Cerebellar nuclear complex (tissue), 1 donor: ENCODE measurements at places on chromosomes 12 and 14.

GRCh38 chr12:96343347-96343954, 56.8 kb downstream of the CDK17 start:
- DNase-seq: no peak

DNA sequence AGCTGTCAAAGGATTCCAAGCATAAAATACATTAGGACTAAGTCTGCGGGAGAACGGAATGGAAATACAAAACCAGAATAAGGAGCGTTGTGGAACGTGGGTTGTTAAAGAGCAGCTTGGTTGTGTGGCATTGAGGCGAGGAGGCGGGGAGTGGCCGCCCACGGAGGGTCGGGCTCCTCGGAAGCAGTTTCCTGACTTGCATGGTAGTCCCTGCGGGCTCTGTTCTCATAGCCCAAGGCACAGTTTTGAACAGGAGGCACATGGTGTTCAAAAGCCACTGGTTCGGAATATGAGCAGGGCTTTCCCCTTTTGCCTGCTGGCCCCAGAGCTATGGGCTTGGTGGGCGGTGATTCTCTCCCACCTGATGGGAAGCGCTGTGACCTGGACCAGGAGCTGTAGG, 12.2 kb downstream of the DDX51 start:
- no peak for DNase-seq

GRCh38 chr14:25049568-25050268, at the start of gene STXBP6:
TSS of gene STXBP6 (minus strand) at chr14:25050147. CDS start at chr14:24974818, 75,329 bp downstream.
- no peak for DNase-seq

DNA sequence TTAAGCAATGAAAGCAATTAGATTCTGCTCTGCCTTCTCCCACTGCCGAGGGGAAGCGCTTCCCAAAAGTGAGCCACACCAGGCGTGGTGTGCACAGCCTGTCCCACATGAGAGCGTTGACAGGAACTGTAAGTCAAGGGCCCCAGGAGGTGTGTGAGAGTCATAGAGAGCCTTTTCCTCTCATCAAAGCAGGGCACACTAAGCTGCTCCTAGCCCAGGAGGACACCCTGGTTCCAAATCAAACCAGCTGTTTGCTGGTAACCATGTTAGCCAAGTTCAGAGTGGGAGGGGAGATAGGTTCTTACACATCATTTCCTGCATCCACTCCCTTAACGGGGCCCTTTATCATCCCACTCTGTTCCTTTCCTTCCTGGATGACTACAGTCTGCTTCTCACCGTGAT, 98.3 kb downstream of the SPTSSA start:
- no peak for DNase-seq

DNA sequence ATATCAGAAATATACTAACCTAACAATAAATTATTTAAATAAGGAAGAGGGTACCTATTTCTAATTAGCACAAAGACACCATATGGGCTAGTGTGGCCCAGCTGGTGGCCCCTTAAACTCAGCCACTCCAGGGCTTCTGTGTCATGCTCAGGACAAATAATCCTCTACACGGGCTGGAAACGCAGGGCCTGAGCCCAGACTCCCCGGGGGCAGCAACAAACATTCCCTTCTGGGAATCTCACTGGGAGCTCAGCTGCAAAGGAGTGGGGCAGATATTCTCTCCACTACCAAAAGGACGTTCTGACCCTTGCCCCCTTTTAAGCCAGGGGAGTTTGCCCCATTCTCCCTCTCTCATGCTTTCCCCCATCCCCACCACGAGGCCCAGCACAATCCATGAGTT, 43.7 kb upstream of the ELK3 start:
- no peak for DNase-seq

DNA sequence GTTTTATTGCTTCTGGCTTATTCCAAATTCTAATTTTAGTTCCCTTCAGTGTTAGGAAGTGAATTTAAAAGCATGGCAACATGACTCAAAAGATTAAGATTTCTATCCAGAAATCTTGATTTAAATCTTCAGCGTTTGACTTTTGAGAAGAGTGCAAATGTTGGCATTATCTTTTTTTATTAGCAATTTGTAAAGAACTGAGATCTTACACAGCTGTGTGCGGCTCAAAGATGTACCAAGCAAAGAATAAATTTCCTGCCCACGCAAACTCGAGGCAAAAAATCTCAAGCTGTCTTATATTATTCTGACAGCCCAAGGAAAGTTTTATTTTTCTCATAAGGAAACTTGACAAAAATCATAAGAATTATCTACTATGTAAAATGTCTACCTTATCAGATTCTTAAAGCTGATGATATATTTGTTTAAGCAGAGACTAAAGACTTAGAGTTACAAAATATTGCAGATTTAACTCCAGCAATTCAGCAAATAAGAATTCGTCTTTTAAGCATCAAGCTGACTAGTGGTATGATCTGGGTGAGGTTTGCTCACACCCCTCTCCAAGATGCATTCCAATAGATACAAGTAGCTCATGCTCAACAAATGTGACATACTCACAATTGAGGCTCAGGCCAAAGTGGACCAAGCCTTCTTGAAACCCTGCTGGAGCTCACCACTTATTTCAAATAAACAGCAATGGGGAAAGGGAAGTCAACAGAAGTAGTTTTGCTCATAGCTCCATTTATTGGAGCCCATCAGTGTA, 47.4 kb upstream of the POC1B start:
- DNase-seq: no peak

- DNase-seq: no peak
These were observed 100.4 kb downstream of the IRF2BPL start for GRCh38 chr14:76927971-76928700.

DNA sequence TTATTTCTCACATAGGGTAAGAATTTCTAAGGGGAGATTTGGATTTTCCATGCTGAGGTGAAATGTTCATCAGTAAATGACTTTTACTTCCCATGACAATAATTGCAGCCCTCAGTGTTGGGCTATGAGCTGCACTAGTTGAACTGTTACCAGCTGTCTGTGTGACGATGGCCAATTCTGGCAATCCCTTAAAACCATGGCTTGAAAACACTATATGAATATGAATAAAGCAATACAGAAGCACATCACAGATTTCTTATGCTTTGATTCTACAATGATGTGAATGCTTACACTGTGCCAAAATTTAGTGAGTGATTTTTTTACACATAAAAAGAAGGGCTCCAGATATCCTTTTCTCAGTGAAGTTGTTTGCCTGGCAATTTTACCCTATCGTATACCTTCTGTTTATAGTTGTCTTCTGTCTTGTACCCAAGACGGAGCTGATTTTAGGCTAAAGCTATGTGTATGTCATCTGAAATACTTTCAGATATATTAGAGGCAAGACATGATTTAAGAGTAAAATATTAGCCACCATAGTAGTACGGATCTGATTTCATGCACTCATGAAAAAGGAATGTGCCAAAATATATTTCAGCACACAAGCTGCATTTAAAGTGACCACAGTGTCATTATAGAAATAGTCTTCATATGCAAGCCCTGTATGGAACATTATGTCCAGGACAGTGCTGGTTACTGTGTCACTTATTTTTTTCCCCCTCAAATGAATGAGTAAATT, 52.0 kb downstream of the SLC38A4 start:
- DNase-seq: no peak

DNA sequence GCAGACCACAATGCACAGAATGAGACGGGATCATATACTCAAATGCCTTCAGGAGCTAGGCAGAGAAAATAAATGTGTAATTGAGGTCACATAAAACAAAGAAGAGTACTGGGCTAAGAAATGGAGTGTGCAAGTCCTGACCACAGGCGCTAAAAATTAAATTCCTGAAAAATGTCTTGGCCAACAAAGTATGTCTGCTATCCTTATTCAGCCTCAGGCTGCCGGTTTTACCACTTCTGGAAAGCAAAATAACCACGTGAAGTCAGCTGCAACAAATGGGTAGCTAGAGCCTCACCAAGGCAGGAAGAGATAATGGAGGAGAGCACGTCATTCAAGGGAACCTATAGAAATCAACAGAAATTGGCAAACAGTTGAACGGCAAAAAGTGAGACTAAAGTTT, 3.1 kb downstream of the PYGL start:
- DNase-seq: no peak

DNA sequence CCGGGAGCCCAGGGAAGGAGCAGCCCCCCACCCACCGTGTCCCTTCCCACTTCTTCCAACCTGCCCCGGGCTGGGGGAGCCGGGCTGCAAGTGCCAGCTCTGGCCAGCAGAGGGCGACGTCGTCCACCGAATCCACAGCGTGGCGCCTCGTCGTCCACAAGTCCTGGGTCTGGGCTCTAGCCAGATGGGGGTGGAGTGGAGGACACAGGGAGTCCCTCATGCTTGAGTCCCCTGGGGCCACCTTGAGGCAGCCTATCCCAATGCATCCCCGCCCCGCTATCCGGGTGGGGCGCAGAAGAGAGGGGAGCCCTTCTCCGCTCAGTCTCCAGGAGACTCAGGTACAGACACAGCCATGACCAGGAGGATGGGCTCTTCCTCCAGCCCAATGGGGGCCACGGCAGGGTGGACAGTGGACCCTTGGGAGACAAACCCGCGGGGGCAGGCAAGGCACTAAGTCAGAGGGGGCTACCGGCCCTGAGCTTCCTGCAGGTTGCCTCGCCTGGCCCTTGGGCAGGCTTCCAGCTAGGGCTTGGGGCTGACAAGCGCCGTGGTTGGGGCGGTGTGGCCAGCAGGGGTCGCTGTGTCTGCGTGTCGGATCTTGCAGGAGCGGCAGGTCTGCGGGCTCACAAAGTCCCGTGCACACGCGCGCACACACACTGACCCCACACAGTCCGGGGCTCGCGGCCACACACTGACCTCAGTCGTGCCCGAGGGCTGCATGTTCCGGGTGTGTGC, 5.5 kb downstream of the AQP5 start:
- DNase-seq: no peak
